GM12878 (cell line): ENCODE measurements at places on chromosomes 6 and 20. TPM values are rescaled to one million over a fixed set of nuclear protein-coding genes. Genes with fewer than 3 reads are reported as not detected.

Gene OVOL2
- not detected in 2 replicates for polyA plus RNA-seq

Gene COL9A3
- 0.13 TPM in 1 of 2 replicates, not detected in the other for polyA plus RNA-seq

GRCh38 chr6:28462401-28462800, 19.1 kb upstream of the ZSCAN23 start:
- no peak for DNase-seq
- H3K27me3 ChIP-seq: no peaks in the 10 kb centered on the region; the same call in 1 of the 2 replicates
- no peaks in the 10 kb centered on the region for H3K4me1 ChIP-seq
- H3K36me3 ChIP-seq: no peaks in the 10 kb centered on the region
- H3K4me3 ChIP-seq: no peak overlapping the region

DNA sequence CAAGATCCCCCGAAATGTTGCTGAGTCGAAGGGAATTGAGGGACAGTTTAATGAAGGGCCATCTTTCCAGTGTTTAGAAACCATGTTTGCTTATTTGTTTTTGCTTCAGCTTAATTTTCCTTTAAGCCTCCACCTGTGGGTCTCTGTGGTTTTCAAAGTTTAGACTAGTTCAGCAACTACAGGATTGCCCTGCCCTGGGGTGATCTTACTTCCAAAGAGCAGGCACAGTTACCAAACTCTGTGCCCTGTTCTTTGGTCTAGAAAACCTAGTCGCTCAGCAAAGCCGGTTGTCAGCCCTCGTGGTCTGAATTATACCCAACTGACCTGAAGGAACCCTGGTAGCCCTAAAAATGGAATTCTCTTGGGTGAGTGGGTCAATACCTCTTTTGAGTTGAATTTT, 219.2 kb upstream of the GMDS start:
- peaks cover 1% of the 10 kb centered on the region; the same call in 1 of the 2 replicates for H3K27me3 ChIP-seq
- no peak for DNase-seq
- H3K36me3 ChIP-seq: no peaks in the 10 kb centered on the region
- no peak overlapping the region for H3K27ac ChIP-seq
- no peaks in the 10 kb centered on the region for H3K4me1 ChIP-seq
- H3K4me3 ChIP-seq: no peak overlapping the region

DNA sequence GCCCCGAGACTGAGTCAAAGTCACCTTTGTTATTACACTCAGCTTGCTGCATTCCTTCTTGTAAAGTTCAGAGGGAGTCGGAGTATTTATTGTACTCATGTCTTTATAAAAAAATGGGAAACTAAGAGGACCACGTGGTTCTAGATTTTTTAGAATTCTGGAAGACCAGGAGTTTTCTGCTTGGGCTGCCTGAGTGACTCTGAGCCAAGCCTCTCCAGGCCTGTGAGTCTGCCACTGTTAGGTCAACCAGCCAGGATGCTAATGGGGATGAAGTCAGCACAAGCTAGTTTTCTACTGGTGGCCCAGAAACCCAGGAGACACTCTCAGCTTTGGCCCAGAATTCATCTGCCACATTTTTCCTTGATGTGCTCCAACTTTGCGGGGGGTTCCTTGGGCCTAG, 453.5 kb upstream of the SULF2 start:
- no peaks in the 10 kb centered on the region for H3K4me1 ChIP-seq
- H3K4me3 ChIP-seq: no peak overlapping the region
- H3K27ac ChIP-seq: no peak overlapping the region
- no peaks in the 10 kb centered on the region for H3K36me3 ChIP-seq
- no peaks in the 10 kb centered on the region; the same call in 1 of the 2 replicates for H3K27me3 ChIP-seq

DNA sequence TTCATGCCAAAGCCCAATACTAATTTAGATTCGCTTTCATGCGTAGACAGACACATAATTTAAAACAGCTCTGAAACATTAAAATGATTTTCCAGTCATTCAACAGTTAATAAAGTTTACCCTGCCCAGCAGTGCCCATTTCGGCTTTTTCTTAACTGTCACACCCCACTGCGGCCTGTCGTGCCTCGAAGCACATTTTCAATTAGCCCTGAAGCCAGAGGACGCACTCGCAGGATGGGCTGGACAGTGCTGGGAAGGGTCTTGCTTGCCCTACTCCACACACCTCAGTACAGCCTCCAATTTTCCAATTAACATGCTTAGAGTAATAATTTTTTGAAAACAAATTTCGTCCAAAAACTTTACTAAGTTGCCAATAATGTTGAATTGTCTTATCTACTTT, 35.3 kb downstream of the TAF4 start:
- no peaks in the 10 kb centered on the region for H3K36me3 ChIP-seq
- DNase-seq: no peak
- H3K27ac ChIP-seq: peak overlapping the region; percentile 57
- H3K27me3 ChIP-seq: no peaks in the 10 kb centered on the region
- no peak overlapping the region for H3K4me3 ChIP-seq

DNA sequence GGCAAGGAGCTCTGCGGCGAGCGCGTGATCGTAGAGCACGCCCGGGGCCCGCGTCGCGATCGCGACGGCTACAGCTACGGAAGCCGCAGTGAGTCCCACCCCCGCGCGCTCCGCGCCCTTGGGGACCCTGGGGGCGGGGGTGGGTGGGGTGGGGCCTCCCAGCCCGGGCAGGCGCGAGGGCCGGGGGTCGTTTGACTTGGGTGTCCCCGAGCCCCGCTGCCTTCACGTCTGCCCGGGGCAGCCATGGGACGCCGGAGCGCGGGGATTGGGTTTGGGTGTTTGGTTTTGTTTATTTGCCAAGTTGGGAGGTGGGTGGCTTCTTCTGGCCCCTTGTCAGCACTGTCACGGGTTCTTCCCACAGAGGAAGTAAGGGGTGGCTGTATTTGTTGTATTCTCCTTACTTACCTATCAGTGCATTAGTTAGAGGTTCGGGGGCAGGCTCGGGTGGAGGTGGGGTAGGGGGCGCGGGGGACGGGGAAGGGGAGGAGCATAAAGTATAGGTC, 777 bp downstream of the SRSF6 start:
- no peaks in the 10 kb centered on the region for H3K27me3 ChIP-seq
- H3K36me3 ChIP-seq: peaks cover 28% of the 10 kb centered on the region
- H3K4me3 ChIP-seq: peak overlapping the region; percentile 71
- peak overlapping the region; percentile 99 for H3K27ac ChIP-seq
- DNase-seq: no peak

GRCh38 chr6:100880853-100881706, at the start of gene ASCC3:
Gene ASCC3, minus strand, starts transcription at chr6:100881329. Its CDS starts 13,332 bp downstream, at chr6:100867997.
- H3K27me3 ChIP-seq: no peaks in the 10 kb centered on the region
- peak within 1 kb of the TSS; percentile 89 for H3K4me3 ChIP-seq
- peak; percentile 63 for DNase-seq
- H3K36me3 ChIP-seq: no peaks in the 10 kb centered on the region
- no peaks in the 10 kb centered on the region for H3K4me1 ChIP-seq

DNA sequence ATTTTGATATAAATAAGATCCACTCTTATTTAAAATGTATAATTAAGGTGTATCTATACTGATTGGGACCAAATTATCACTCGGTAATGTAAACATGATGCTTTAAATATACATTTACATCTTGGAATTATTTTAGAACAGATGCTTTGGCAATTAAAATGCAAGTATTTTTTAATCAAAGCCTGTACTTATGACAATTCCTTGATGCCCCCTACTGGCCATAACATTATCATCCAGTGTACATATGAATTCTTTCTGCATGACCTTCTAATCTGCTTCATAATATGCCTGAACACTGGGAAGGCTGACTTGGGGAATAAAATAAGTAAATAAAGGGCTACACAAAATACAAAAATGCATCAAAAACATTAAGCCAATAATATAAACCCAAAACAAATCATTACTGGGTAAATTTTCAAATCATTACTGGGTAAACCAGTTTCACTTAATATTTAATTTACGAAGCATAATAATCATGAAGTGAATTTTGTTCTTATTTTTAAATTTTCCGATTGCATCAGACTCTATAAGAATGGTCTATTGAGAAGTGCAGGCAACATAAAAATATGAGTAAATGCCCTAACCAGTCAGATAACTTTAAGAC, 65.1 kb downstream of the CGA start:
- H3K4me1 ChIP-seq: no peaks in the 10 kb centered on the region
- no peaks in the 10 kb centered on the region for H3K36me3 ChIP-seq
- H3K4me3 ChIP-seq: no peak overlapping the region
- H3K27ac ChIP-seq: no peak overlapping the region
